ENCODE measurements at places on chromosomes 5 and 9.
A peak's percentile ranks its signal among the peaks of the same experiment; 100 is the strongest.

- DNase-seq = peak; percentile 57
Measured at GRCh38 chr5:81553567-81554212, 159.8 kb upstream of the ACOT12 start.

DNA sequence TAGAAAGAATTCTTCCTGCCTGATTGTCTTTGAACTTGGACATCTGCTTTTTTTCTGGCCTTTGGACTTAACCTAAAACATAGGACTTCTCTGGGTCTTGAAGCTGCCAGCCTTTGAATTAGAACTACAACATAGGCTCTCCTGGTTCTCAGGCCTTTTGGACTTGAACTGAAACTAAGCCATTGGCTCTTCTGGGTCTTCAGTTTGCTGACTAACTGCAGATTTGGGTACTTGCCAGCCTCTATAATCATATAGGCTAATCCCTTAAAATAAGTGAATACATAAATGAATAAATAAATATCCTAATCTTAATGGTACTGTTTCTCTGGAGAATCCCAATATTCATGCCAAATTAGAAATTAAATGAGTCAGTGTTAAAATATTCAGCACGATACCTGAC is 473.4 kb upstream of the PAPPA start:
- DNase-seq = no peak

- peak; percentile 83 for DNase-seq
Measured at GRCh38 chr5:134252671-134253070, 26.8 kb upstream of the PPP2CA start.

GRCh38 chr9:137899551-137900360 is 22.2 kb downstream of the CACNA1B start:
- DNase-seq = no peak

DNA sequence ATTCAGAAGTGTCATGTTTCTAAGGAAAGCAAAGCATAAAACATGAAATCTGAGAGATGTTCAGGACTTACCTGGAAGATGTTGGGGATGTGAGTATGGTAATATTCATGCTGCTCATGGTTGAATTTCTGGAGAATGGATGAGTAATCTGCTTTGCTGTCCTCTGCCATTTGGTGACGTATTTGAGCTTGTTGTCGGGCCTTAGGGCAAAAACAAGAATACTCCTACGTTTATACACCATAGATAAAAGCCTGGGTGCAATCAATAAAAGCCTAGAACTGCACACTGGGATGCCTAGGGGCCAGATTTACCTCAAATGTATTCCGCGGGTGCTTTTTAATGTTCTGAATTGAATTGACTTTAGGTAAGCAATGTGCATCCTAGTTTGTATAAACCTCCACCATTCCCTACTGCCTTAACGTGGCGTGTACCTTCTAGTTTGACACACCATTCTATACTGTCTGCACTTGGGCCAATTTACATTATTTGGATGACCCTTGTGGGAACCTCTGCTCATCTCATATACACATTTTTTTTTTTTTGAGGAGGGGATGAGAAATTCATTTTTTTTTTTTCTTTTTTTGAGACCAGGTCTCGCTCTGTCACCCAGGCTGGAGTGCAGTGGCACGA is 94.4 kb downstream of the USP20 start:
- no peak for DNase-seq

- DNase-seq = no peak
Measured at GRCh38 chr9:38125889-38126288, 56.9 kb upstream of the SHB start.

GRCh38 chr5:35138232-35138631 is 90.5 kb upstream of the AGXT2 start:
- no peak for DNase-seq

DNA sequence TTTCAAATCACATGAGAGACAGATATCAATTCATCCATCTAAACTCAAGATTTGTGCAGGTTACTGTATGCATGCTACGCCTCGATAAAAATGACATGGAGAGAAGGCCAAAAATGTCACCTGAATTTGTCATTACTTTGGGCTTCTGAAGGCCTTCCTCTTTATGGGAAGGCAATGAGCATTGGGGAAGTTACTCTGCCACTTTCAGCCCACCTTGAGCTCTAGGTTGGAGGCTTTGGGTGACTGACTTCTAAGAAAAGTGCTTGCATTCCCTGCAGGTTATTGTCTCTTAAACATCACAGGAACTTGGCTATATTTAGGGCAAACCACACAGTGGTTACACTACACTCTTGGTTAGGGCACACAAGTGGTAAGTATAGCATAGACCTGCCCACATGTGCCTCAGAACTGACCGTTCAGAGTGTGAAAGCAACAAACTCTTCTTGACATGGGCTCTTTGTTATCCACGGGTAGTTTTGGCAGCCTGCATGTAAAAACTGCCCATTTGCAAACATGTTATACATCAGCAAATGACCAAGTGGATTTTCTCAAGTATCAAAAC is 169.5 kb downstream of the ZNF608 start:
- DNase-seq = no peak

GRCh38 chr9:114419796-114420195 is 32.0 kb upstream of the AKNA start:
- DNase-seq = no peak

DNA sequence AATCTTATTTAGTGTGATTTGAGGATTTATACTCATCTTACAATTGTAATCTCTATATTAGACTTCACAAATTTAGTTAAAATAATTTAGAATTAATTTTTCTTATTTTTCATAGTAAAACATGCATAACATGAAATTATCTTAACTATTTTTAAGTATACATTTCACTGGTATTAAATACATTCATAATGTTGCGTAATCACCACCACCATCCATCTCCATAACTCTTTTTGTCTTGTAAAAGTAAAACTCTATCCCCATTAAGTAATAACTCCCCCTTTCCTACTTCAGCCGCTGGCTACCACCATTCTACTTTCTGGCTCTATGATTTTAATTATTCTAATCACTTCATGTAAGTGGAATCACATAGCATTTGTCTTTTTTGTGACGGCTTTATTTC is 193.4 kb downstream of the SH3GL2 start:
- DNase-seq = no peak

GRCh38 chr5:97102010-97102470 is 40.4 kb downstream of the LIX1 start:
- no peak for DNase-seq

DNA sequence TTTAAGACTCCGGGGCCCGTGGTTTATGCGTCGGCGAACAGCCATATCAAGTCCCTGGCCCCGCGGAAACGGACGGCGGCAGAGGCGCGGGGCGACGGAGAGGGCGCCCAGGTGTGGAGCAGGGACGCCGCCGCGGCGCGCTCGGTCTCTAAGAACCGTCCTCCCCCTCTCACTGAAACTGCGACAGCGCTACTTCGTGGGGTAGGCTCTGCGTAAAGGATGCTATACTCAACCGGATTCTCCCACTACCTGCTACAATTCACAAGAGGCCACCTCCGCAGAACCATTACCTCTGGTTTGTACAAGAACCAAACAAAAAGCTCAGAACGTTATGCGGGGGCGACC is 404 bp downstream of the MRNIP start:
- DNase-seq = no peak

DNA sequence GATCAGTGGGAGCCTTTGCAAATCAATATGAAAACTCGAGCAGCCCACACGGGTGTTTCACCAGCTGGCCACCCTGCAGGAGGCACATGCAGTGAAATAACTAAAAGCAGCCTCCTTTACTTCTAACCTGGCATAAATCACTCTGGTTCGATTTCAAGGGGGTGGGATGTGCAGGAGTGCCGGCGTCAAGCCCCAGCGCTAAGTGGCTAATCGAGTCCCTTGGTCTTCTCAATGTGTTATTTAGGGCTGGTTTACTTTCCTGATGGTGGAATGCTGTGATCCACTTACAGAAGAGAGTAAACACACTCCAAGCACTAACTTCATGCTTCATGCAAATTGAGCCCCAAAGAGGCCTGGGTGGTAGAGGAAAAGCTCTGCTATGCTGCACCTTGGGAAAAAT is 109.4 kb downstream of the TMEM174 start:
- no peak for DNase-seq

DNA sequence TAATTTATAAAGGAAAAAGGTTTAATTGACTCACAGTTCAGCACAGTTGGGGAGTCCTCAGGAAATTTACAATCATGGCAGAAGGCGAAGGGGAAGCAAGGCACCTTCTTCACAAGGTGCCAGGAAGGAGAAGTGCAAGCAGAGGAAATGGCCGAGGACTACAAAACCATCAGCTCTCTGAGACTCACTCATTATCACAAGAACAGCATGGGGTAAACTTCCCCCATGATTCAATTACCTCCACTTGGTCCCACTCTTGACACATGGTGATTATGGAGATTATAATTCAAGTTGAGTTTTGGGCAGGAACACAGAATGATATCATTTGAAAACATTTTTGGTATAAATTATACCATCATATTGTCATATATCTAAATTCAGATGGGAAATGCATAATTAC is 934.7 kb downstream of the CDH12 start:
- no peak for DNase-seq

- DNase-seq = no peak
Measured at GRCh38 chr5:79201206-79201605, 34.7 kb upstream of the JMY start.

DNA sequence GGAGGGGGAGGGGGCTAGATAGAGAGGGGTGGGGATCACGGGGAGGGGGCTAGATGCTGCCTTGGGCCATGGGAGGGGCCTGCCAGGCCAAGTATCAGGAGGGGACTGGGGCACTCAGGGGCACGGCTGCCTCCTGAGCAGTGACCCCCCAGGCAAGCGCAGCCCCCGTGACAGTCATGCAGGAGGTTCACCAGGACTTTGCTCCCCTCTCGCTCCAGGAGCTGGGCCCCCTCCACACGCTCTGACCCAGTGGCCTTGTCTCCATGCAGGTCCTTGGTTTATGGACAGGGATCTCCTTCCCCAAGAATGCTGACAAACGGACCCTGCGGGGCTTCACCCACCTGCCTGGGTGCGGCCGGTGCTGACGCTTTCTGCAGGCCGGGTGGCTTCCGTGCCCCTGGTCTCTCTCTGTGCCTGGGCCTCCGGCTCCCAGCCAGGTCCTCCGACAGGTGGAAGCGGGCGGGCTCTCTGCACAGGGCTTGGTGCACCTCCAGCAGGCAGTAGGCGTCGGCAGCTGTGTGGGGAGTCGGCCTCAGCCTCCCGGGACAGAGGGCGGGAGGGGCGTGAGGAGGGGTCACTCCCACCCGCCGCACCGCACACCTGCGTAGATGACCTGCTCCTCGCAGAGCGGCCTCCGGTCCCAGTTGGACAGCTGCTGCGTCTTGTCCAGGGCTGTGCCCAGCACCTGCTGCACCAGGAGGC is 46.8 kb upstream of the NRARP start:
- DNase-seq = no peak

GRCh38 chr5:127025467-127025866 is 4.9 kb downstream of the MARCHF3 start:
- DNase-seq = no peak

DNA sequence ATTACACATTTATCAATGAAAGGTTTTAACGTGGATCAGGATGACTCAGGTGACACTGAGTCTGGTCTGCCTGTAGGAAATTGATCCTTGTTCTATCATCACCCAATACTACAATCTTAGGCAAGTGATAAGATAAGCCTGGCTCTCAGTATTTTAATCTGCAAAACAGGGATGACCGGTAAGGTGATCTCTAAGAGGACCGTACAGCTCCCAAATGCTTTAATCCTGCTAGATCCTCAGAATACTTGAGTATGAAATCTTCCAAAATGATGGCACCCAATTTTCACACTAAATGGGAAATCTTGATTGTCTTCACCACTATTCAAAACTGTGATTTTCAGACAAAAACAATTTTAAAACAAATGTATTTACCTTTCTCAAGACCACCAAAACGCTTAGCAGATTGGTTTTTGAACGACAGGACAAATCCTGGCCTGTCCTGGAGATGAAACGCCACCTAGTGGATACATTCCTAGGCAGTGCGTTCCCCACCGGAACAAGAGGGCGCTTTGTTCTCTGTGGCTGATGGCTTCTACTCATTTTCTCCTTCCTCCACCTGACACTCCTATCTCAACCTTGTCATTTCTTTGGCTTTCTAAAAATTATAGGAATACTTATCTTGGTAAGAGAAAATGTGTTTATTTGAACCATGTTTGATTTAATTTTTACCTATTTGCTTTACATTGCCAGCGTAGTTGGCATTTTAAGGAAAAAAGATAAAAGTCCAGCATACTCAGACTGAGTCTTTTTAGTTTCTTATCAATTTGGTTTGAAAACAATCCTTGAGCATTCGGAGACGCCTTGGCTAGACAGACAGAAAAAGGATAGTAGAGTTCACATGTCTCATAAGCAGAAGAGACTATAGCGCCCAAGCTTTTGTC is 41.2 kb upstream of the VCAN start:
- peak; percentile 42 for DNase-seq

DNA sequence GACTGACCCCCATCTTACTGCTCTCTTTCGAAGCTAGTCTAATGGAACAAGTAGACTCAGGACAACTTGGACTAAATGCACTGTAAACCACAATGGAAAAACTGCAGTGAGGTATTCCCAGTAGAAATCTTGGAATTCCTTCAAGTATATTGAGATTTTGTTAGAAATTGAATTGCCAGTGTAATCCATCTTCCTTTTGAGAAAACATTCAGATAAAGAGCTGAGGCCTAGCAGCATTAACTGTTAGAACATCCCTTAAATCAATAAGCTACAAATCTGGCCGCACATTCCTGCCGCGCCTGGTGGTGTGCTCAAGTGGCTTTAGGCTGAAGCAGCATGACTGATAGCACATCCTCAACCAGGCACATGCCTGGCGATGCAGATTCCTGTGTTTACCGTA is 29.3 kb downstream of the PPIC start:
- DNase-seq = no peak

GRCh38 chr5:66413931-66414330 is 182.3 kb upstream of the MAST4 start:
- no peak for DNase-seq

DNA sequence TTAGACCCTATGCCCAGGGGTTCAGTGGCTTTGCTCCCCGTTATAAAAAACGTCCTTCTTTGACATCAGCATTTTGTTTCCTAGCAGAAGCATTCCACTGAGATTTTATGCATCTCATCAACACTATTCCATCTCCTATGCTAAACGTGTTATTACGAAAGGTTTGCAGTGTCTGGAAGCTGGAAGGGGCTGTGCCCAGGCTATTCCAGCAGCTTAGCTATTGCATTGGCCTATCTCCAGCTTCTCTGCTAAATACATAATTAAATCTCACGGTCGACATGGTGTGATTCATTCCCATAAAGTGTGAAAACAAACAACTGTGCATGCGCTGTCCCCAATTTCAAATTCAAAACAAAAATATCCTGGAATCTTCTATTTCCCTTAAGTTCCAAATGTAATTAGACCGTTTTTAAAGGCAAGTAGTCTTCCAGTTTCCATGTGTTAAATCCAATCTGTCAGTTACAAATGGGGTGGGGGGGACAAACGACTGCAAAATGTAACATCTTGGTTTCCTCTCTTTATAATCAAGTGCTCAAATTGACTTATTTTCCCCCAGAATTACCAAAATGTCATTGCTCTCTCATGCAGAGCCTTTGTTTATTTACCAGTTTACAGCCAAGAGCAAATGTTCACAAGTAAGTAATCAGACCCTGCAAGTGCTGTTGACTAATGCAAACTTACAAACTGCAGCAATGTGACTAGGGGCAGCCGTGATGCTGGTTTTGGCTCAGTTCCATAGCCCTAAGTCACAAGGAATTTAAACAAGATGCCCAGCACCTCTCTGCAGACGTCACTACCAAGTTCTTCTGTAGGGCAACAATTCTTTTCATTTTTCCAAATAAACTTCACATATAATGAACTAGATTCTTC is 212.3 kb upstream of the RORB start:
- DNase-seq = no peak

All from dermis microvascular lymphatic vessel endothelial cell (primary cell).